Fibroblast of skin of back (primary cell): ENCODE measurements at places on chromosomes 7 and 10.

- peak; percentile 13 for DNase-seq
These were observed 190.5 kb upstream of the PPP1R3A start for GRCh38 chr7:114109304-114109703.

- no peak for DNase-seq
These were observed 248.1 kb upstream of the LRRN3 start for GRCh38 chr7:110842796-110843195.

GRCh38 chr7:23405240-23405618, 65.1 kb downstream of the IGF2BP3 start:
- DNase-seq, result no peak

- DNase-seq, result no peak
These were observed 33.7 kb downstream of the ADRB1 start for GRCh38 chr10:114077347-114077746.

DNA sequence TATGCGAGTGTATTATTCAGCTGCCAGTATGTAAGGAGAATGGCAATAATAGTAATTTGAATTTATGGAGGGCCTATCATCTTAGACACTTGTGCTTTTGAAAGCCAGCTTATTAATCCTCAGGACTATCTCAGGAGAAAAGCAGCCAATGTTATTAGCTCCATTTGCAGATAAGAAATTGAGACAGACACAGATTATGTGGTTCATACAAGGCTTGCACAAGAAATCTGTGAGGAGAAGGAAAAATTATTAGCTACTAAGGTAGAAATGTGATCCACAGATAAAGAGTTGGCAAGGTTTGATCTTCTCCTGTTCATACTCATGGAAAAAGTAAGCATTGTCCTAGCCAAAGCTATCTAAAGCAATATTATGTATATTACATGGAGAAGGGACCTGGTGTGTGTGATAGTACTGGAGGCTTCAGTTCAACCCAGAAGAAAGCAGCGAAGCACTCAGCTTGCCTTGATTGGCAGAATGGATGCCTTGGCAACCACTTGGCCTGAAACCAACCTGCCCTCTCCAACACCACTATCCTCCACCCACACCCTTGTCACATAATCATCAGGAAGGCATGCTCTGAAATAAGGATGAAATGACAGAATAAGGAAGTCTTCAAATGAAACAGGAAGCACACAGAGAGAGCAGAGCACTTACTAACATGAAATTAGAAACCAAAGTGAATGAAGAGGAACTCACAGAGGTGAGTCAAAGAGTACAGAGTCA, 18.0 kb downstream of the MACC1 start:
- DNase-seq, result peak; percentile 62

GRCh38 chr7:69067397-69067796, 530.9 kb upstream of the AUTS2 start:
- DNase-seq, result peak; percentile 7

DNA sequence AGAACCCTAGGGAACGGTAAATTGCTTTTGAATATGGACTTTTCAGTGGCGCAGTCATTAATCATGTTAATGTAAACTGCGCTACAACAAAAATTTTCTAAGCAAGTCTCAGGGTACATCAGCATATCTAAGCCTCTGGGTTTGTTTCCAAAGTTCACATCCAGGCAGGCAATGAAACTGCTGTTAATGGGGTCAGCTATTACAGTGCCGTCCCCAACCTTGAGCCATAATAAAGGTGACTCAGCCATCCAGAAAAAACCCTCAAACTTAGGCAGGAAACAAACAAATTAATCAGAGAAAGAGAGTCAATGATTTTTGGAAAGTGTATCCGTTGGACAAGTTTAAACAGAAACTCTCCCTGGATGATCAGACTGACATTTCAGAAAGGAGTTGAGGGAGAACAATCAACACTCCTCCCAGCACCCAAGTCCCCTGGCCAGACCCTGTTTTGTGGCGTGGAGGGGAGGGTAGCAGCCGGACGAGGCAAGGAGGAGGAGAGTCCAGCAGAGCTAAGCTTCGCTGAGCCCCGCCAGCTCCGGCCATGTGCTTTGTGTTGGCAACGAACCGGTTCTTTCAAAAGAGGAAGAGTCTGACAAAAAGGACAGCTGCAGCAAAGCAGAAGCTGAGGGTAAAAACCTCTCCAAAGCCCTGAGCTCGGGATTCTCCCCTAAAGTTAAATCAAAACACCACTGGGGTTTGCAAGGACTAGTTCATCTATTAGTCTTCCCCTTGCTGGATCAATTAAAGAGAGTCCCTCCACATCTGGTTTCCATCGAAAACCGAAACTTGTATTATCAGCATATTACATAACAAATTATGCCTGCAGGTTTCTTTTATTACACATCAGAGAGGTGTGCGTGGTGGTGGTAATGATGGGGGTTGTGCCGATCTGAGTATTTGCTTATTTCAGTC, 3.6 kb downstream of the FAM53B start:
- no peak for DNase-seq

DNA sequence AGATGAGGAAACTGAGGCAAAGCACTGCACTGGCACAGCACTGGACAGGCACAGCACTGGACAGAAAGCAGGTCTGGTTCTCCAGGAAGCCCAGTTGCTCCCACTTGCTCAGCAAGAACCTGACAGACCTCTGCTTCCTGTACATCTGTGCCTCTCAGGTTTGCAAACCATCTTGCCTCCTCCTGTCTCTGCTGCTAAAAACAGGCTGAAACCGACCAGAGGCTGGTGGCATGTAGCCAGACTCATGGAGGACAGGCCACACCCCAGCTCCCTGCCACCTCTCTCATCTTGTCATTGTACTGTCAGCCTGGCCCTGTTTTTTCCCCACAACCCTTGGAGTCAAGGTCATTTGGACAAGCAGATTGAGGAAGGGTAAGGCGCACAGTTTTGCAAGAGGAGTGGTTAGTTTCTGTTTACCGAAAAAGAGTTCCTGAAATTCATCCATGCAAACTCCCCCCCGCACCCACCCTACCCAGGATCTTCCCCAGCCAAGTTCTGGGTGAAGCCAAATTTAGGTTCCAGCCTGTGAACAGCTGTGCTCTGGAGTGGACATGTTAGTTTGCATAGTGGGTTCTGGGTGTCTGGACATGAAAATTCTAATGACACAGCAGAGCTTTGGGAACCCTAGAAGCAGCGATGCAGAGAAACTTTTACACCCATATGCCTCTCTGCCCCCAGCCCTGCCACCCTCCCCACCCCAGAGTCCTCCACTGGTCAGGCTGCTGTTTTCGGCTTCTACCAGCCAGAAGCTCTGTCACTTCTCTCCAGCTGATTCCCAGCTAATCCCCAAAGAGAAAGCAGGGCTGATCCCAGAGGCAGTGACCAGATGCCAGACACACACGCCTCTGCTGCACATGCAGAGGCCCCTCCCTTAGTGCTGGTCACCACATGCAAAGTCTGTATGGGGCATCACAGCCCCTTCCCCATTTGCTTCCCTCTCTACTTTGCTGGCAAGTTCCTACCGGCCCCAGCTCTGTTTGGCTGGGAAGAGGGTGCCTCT, 8.5 kb upstream of the C10orf105 start:
- no peak for DNase-seq

GRCh38 chr10:16612115-16612980, 90.7 kb upstream of the C1QL3 start:
- DNase-seq, result peak; percentile 52

GRCh38 chr10:79358811-79359210, 11.5 kb downstream of the PPIF start:
- DNase-seq, result no peak

- peak; percentile 90 for DNase-seq
These were observed 2.7 kb downstream of the OGDH start for GRCh38 chr7:44608916-44609648.

DNA sequence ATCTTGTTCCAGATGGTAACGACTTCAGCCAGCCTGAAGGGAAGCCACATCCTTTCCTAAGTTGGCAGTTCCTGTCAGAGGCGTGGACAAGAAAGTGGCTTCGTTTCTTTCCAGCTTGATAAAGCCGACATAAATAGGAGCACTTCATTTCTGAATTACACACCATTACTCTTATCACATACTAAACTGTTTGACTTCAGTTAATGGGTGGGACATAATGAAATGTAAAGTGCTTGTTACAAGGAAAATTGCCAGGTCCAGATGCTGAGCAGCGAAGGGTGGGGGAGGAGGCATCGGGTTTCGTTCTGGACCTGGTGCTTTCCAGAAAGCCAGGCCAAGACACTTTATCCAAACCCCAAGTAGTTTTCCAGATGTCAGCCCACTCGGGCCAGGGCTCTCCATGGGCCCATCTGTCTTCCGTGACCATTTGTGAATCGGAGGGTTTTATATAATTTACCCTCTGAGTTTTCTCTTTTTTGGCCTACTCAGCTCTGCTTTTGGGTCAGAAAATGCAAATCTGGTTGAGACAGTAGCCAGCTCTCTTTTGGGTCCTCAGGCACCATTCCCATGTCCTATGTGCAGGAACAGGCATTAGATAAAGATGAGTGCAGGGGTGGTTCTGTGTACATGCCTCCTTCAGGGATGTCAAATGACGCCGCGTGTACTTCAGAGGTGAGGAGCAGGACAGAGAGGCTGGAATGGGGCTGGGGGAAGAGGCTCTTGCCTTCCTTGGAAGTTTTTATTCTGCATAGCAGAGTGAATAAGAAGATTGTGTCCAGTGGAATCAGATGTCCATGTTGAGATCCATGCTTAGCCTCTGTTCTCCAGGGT, 90.2 kb downstream of the TACC2 start:
- DNase-seq, result no peak

GRCh38 chr7:152674860-152675758, 832 bp downstream of the XRCC2 start:
- DNase-seq, result peak; percentile 20

- no peak for DNase-seq
These were observed 101.6 kb downstream of the DYNC2I1 start for GRCh38 chr7:158957921-158958491.

DNA sequence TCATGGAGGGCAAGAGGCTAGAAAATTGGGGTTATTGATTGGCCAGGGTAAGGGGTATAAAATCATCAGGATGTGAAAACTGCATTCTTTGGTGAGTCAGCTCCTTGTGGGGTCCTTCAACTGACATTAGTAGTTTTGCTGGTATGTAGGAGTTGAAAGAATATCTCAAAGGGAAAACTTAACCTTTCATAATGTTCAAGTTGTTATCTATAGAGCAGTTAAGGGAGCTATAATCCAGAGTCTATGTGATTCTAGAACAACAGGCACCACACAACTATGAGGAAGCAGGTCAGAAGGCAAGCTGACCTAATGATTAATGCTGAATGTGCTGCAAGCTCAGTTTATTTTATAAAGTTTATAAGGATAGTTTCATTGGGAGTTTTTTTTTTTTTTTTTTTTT, 13.7 kb downstream of the PRPS1L1 start:
- DNase-seq, result peak; percentile 74

DNA sequence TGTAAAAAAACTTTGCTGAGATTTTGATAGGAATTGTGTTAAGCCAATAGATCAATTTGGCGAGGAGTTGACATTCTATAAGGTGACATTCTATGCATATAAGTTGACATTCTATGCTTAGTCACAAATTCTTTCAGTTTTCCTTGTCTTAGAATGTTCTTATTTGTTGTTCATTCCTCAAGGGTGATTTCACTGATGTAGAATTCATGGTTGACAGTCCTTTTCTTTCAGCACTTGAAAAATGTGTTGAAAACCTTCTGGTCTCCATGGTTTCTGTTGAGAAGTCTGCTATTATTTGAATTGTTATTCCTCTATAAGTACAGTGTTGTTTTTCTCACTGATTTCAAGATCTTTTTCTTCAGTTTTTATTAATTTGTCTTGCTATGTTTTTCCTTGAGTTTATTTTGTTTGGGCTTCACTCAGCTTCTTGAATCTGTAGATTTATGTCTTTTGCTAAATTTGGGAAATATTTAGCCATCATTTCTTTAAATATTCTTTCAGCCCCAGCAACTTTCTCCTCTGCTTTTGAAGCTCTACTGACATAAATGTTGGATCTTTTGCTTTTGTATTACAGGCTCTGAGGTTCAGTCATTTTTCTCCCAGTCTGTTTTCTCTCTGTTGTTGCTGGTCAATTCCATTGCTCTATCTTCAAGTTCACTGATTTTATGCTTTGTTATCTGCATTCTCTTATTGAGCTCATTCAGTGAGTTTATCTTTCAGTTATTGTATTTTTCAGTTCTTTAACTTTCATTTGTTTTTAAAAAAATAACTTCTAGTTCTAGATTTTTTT, 154.9 kb downstream of the SDK1 start:
- DNase-seq, result peak; percentile 88
